ENCODE measurements at places on chromosomes 4 and X.

DNA sequence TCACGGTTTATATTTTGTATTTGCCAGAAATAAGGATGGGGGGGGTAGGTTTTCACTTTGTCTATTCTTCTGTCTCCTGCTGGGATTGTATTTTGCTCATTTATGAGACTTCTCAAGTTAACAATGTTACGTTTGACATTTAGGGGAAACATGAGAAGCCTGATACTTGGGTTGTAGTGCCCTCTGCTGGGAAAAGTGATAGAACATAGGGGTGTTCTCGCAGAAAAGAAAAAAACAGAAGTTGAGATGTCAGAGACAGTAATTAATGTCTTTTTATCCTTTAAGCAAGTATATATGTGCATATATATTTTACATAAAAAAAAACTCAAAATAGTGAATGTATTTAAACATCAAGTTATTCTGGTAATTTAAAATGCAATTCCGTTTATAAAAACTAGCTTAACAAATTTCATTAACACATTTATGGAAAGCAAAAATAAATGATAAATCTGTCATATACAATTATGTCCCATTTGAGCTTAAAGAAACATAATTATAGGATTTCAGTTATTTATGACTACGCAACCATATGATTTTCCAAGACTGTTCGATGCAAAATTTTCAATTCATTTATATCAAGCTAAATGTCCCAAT, 46.0 kb upstream of the TMPRSS11F start:
- DNase-seq, result no peak

DNA sequence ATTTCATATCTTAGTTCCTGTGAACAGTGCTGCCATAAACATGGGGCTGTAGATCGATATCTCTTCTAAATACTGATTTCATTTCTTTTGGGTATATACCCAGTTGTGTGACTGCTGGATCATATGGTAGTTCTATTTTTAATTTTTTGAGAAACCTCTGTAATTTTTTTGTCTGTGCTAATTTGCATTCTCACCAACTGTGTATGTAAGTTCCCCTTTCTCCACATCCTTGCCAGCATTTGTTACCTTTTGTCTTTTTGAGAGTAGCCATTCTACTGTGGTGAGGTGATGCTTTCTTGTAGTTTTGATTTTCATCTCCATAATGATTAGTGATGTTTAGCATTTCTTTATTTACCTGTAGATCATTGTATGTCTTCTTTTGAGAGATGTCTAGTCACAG, 2086.5 kb upstream of the TENM3 start:
- no peak for DNase-seq

- no peak for DNase-seq
Measured at GRCh38 chr4:177251237-177251636, 58.4 kb upstream of the NEIL3 start.

GRCh38 chr4:47838445-47838844, 578 bp upstream of the CORIN start:
- DNase-seq, result no peak

- DNase-seq, result no peak
Measured at GRCh38 chr4:187887906-187888305, 107.7 kb upstream of the ZFP42 start.

- no peak for DNase-seq
Measured at GRCh38 chr4:66339007-66339406, 668.7 kb upstream of the EPHA5 start.

GRCh38 chrX:18065956-18066355, 154.7 kb downstream of the BEND2 start:
- no peak for DNase-seq

DNA sequence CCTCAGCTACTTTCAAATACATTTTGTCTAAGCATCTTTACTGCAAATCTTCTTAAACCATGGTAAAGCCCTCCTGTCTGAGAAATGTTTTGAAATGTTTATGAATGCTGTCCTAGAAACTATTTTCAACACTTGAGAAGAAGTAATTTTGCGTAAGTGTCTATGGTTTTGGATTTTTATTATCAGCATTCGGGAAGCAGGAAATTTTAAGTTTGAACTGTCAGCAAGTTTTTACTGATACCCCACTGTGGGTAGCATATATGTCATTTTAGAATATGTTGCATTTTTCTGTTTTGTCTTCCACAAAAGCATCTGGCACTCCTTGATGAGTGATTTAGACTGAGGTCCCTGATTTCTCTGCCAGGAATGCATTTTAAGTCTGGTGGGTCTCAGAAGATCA, 302.4 kb upstream of the GIMD1 start:
- DNase-seq, result no peak

- no peak for DNase-seq
Measured at GRCh38 chr4:24889991-24890390, 22.9 kb downstream of the CCDC149 start.

DNA sequence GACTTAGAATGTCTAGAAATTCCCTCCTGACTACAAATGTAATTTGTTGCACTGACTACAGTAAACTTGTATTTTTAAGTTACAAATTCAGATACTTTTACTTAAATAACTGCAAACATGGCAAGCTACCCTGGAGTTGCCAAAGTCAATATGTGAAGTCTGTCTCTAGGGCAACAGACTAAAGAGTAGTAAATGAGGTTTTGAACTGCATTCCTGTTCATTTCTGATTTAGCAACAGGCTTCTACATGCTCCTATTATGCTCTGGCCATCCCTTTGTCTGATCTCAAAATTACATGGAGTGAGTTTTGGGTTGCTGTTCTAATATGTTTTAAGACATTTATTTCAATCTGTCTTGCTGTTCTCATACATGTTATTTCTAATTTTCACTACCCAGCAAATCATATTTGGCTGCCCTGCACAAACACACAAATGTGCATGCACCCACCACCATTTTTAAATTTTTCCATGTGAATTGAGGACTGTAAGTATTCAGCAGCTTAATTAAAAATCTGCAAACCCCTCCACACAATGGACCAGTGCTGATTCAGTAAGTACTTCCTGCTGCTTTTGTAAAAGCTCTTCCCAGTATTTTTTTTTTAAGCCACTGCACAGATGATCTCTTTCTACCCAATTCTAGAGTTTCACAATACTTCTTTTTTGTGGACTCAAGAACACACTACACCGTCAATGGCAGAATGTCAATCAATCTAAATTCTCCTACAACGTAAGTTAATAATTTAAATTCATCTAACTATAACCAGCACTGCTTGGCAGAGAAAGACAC, 26.7 kb downstream of the SH3RF1 start:
- DNase-seq, result no peak

- DNase-seq, result no peak
Measured at GRCh38 chrX:103461156-103461555, 58.1 kb downstream of the RAB40A start.

DNA sequence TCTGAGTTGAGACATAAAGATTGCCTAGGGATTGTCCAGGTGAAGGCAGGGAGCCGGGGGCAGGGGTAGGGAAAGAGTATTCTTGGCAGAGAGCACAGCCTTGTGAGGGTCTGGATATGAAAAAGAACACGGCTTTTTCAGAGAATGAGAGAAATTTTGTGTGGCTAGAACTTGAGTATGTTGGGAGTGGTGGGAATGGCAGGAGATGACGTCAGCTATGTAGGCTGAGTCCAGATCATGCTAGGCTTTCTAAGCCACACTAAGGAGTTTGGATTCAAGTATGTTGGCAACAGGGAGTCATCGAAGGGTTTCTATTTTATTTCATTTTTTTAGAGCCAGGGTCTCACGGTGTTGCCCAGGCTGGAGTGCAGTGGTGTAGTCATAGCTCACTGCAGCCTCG, 40.0 kb downstream of the SH2D1A start:
- no peak for DNase-seq

DNA sequence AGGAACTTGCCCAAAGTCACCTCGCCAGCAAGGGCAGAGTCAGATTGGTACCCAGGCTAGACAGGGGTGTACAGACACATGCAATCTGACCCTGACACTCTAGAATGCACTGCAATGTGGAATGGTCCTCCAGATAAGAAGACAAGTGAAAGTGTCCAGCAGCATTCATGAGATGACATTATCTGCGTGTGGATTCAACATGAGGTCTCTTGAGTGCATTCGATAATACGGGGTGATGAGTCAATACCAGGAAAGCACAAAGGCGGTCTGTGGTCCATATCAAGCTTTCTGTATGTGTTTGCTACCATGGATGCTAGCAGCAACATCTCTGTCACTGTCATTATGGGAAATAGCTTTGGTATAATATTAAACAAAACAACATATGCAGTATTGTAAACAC, 6.8 kb upstream of the XAGE3 start:
- DNase-seq, result no peak

- no peak for DNase-seq
Measured at GRCh38 chrX:22136711-22137110, 104.6 kb downstream of the PHEX start.

DNA sequence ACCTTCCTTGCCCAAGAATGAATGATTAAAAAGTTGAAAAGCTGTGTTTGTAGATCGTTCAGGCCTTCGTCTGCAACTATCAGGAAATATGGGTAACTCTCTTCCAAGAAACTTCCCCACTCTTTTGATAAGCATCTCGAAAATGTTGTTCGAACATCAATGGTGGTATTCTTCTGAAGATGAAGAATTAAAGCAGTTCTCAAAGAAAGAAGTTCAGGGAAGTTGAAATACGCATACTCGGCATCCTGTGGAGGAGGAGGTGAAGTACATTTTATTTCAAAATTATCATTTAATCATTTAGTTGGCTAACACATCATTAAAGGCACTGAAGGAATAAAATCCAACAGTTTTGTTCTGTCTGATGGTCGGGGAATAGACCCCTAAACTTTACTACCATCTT, 12.1 kb downstream of the DDX60 start:
- no peak for DNase-seq

GRCh38 chrX:71095981-71096759, 519 bp downstream of the FOXO4 start:
- DNase-seq, result no peak

DNA sequence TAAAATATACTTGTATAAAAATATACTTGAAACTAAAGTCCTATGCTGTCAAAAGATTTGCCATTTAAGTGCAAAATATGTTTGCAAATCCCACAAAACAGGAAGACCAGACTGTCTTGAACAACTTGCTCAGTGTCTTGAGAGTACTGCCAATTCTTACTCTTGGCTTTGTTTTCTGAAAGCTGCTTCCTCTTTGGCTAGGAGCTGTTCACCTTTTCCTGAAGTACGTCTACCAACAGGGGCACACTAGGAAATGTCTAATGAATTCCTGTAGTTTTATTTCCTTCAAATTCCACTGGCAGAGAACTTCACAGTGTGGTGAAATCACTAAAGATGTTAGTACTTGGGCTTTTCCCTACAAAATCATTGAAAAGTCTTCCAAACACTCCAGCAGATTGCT, 46.4 kb upstream of the ABCG2 start:
- DNase-seq, result no peak

DNA sequence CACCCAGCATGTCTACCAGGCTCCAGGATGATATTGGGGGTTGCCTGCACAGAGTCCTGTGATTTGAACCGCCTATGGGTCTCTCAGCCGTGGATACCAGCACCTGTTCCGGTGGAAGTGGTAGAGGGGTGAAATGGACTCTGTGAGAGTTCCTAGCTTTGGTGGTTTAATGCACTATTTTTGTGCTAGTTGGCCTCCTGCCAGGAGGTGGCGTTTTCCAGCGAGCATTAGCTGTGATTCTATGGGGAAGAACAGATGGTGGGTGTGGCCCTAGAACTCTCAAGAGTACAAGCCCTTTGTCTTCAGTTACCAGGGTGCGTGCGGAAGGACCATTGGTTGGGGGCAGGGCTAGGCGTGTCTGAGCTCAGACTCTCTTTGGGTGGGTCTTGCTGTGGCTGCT, 316.9 kb upstream of the AMOT start:
- no peak for DNase-seq

DNA sequence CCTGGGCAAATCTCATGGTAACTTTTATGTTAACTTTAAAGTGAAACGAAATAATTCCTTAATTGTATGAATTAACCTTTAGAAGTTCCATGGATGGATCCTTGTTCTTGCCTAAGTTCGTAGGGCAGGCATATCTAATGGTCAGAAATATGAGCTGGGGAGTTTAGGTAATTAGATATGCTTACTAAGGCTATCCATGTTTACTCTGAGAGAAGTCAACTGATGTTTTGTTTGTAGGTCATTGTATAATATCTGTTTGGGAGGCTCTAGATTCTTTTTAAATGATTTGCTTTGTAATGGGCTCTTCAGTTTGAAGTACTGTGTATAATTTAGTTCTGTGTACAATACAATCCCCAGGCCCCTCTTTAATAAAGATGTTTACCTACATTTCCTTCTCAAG, 117.0 kb downstream of the DCK start:
- DNase-seq, result no peak

DNA sequence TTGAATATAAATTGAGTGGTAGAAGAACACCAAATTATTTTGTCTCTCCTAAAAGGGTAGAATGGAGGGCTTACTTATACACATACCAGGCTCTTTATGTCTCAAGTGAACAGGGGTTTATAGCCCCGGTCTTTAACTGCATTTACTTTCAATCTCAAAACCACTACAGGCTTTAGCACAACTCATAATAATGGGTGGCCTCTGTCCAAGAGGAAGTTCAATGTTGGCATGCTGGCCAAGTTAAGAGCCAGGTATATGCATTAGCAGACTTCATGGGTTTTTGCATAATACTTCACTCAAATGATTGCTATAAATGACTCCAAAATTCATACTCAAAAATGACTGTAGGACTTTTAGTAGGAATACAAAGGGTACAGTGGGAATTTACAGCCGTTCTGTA, 118.5 kb upstream of the OTUD4 start:
- DNase-seq, result no peak

DNA sequence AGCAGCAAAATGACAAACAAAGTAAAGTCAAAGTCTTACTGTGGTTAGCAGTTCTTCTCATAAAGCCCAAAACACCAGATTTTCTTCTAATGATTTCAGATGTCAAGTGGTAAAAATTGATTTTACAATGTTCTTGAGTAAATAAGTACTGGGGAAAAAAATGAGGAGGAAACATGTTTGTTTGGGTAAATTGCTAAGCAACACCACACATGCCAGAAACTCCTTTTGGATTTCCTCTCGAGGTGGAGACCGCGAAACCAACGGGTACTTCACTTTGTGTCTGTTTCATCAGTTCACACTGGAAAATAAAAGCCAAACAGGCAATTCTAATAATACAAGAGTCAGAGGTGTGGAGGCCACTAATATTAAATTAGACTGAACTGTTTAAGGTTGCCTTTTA, 4.6 kb upstream of the PKD2 start:
- DNase-seq, result no peak

- DNase-seq, result no peak
Measured at GRCh38 chr4:127843704-127844600, 36.7 kb upstream of the PLK4 start.

Data from activated CD8-positive, alpha-beta memory T cell treated with anti-CD3 and anti-CD28 coated beads, Interleukin-2, amount 50 U/mL, for 48 hours (primary cell).